Mesenteric fat pad (tissue), 1 donor: ENCODE measurements at places on chromosomes 7 and 10. TPM values are rescaled to one million over a fixed set of nuclear protein-coding genes. Genes with fewer than 3 reads are reported as not detected.

NEUROG3 gene
- total RNA-seq = 0.71 TPM

PDK4 gene
- total RNA-seq = 482 TPM

CYP2W1 gene
- total RNA-seq = not detected

DNA sequence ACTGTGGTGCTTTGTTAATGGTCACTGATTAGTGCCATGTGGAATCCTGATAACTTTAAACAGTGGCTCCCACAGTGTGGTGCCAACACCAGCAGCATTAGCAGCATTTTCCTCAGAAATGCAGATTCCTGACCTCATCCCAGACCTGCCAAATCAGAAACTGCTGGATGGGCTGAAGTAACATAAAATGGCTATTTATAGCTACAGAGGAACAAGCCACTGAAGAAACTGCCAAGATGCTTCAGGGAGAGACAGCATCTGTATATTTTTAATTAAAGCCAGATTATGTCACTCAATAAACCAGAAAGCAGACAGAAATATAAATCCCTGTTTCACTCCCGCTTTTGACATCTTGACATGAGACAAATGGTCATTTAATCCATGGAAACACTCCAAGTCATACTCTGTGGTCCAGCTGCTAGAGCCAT is 178.5 kb downstream of the AMPH start:
- DNase-seq = no peak

- peak; percentile 83 for DNase-seq
These were observed 46.2 kb downstream of the JAKMIP3 start for GRCh38 chr10:132111871-132112341.

DNA sequence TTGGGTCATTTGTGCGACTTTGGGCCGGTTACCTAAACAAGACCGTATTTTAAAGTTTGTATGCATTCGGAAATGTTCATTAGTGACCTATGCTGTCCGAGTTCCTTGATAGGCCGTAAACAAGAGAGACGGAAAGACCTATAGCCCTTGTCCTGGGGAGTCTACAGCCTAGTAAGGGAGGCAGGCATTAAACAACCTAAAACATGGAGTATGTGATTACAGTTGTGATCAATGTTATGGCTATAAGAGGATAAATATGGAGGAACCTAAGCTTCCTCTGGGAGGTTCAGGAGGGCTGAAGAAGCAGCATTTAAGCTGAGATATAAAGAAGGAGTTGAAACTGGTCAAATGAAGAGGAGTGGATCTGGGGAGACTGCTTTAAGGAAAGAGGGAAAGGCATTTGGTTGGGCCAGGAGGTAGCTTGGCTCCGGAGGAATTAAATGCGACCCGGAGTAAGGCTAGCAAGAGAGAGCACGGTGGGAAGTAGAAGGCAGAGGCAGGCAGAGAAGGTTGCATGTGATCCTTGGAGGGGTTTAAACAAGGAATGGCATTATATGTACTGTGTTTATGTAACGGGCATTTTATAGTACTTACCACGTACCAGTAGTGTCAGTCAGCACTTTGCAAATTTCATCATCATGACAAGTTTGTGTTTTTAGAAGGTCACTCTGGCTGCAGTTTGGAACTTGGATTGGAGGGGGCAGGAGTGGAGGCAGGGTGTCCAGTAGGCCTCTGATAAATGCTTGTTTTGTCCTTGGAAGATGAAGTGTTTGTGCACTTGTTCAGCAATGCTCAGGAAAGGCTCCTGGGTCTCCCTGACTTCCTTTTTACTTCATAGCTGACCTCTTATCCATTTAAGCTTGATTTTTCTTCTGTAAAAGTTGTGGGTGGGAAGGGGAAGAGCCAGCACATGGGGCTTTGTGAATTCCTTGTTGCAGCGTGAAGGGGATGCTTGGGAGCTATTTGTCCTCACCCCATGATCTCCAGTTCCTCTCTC is 1.0 kb upstream of the AVPI1 start:
- DNase-seq = no peak

DNA sequence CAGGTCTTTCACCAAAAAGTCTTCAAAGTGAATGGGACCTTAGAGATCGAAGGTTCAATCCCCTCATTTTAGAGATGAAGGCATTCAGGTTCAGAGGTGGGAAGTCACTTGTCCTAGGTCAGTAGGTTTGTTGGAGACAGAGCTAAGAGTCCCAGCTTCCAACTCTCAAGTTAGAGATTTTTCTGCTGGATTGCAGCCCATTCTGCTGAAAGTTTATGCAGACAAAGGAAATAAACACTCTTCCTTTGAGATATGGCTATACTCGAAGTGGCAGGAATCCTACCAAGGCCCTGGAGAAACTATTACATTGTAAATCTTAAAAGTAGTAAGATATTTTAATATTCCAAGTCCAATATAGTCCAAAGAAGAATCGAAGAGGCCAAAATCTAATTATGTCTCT is 64.4 kb downstream of the LYZL1 start:
- DNase-seq = no peak

DNA sequence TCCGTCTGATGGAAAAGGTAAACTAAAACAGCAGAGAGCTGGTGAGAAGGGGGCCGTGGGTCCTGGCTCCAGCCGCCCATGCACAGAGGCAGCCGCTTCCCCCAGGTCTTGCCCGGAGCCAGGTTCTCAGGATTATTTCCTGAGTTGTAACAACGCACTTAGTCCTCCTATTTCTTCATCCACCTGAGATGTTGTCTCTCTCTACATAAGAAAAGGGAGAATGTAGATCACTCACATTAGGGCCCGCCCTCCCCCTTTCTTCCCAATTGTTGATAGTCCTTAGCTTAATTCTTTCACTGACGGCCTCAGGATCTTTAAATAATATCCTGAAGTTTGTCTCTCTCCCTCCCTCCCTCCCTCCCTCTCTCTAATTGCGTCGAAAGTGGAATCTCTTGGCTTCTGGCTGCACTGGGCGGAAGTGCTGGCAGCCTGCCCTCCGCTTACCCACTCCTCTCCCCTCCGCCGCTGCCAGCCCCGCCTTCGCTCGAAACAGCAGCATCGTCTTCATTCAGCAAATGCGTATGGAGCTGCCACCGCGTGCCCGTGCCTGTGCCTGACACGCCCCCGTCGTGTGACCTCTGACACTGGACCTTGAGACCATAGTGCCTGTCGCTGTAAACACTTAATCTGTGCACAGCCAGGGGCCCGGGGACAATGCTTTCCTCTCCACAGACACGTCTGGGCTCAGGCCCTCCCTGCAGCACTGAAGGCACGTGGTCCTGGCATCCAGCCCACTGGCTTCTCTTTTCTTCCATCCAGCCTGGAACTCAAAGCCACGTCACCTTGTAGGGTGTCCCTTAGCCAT is 174.5 kb upstream of the PPP2R2D start:
- peak; percentile 87 for DNase-seq

- no peak for DNase-seq
These were observed 81.5 kb upstream of the PDGFA start for GRCh38 chr7:601036-601594.

DNA sequence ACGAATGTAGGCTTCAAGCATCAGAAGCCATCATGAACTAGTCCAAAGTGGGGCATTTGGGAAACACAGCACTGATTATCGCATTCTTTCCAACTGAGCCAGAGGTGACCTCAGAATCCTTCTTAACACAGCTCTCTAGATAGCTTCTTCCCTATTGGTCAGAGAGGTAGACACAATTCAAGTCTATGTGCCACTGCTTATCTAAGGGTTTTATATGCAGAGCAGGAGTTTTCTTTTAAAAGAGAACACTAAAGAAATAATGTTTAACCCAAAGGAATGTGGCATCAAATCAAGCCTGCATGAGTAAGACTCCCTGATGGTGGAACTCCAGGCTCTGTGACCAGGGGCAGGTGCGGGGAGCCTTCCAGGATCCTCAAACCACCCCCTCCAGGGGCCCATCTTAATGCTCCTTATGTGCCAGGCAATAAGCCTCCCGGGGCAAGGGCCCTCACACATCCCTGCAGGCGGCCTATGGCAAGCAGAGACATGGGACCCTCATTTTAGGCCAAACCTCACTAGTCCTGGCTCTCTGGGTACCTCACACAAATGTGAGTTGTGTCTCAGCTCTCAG is 13.8 kb downstream of the HSPA12A start:
- DNase-seq = no peak

DNA sequence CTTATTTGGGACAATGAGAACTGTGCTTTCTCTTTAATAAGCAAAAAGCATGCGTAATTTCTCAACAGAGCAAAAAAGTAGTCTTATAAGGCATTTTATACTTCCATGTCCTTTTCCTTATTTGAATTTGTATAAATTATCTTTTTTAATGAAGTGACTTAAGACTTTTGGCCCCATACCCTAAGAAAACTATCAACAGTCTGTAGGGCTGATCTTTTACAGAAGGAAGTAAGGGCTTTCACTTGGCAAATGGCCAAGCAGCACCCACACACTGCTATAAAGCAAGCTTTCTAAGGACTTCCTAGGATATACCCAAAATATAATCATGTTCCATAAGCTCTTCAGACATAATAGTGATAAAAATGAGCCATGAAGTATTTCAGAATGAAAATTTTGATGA is 3.4 kb downstream of the CRPPA start:
- DNase-seq = no peak

GRCh38 chr10:11009471-11010308 is 8.0 kb upstream of the CELF2 start:
- no peak for DNase-seq

DNA sequence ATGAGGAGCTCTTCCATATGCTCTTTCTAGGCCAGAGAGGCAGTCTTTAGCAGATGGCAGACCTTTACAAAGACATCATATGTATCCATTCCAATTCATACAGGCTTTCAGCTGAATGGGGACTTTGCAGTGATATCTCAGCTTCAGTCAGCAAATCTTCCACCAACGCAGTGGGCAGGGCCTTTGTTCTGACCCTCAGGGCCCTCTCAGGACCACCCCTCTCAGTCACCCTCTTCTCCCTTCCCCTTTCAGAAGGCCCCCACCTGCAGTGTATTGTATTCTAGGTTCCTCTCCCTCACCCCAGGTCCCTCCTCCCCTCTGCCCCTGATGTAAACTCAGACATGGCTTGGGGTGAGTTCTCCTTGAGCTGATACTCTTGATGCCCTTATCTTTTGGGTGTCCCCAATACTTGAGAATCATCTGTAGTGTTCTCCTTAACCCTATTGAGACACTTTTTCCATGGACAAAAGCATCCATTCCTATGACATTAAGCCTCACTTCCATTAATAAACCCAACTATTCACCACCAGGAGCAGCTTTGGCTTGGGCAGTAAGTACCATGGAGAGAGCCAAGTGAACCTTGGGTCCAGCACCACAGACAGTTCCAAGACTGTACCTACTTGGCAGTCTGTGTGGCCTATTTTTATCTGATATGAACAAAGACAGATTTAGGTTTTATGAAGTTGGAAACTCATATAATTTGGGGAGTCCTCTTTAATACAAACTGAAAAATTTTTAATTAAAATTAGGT is 62.7 kb downstream of the ADCYAP1R1 start:
- DNase-seq = no peak

- no peak for DNase-seq
These were observed 3.2 kb downstream of the MMS19 start for GRCh38 chr10:97494863-97495506.

DNA sequence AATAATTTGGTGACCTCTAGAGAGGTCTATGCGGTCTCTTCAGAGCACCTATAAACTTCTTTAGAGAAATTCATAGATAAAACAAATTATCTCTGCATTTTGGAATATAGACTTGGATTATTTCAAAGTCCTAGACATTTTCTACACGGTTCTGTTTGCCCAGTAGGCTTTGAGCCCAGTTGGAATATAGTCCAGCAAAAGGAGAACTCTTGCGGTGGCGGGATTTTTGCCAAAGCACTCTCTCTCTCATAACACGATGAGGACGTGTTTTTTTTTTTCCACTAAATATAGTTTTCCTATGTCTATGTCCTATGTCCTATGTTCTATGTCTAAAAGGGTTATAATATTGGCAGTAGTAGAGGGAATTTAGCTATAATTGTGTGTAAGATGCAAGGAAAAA is 164.9 kb upstream of the AGR3 start:
- DNase-seq = no peak

DNA sequence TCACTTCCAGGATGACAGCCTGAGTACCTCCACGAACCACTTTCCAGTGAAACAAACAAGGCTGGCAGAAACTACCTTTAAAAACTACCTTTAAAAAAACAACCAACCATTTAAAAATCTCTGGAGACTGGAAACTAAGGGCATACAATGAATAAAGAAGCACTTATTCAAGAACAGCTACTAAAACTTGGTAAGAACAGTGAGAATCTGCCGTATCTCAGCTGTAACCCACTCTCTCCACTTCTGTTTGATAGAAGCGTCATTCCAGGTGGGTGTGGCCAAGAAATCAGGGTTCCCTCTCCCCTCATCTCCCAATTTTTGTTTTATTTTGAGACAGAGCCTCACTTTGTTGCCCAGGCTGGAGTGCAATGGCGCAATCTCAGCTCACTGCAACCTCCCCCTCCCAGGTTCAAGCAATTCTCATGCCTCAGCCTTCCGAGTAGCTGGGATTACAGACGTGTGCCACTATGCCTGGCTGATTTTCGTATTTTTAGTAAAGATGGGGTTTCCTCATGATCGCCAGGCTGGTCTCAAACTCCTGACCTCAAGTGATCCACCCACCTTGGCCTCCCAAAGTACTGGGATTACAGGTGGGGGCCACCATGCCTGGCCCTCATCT is 158.8 kb upstream of the CHST15 start:
- peak; percentile 16 for DNase-seq

DNA sequence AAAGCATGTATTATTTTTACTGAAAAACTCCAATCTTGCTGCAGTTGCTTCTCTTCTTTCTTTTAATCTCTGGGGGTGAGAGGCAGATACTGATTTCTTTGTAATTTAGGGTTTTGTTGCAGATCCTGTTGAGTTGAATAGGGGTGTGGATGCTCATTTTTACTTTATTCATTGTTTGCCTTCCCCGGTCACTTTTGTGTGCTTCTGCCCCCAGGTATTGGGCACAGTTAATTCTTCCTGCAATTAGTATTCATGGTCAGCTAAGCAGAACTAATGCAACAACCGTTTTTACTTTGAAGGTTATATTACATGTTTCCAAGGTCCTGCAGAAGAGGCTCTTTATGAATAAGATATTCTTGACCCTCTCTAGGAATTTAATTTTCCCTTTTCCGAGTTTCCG is 96.4 kb downstream of the BUB3 start:
- DNase-seq = no peak

DNA sequence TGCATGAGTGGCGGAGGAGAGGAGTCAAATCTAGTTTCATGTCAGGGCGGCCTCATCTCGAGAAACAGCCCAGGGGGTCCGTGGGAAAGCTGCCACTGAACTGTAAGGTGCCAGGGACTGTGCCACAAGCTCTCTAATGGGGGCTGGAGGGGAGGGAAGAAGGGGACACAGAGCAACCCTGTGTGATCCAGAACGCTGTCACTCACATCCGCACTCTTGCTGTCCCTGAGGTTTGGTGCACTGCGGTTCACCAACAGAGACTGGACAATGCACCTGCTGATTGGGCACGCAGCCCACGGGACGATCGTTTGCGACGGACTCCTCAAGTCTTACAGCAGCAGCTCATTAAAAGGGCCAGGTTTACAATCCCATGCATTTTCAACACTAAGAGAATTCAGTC is 47.7 kb downstream of the AMZ1 start:
- peak; percentile 51 for DNase-seq

GRCh38 chr10:48758411-48758810 is 73.7 kb downstream of the WDFY4 start:
- DNase-seq = no peak
